A172 (cell line): ENCODE measurements at places on chromosomes 1 and 21.

DNA sequence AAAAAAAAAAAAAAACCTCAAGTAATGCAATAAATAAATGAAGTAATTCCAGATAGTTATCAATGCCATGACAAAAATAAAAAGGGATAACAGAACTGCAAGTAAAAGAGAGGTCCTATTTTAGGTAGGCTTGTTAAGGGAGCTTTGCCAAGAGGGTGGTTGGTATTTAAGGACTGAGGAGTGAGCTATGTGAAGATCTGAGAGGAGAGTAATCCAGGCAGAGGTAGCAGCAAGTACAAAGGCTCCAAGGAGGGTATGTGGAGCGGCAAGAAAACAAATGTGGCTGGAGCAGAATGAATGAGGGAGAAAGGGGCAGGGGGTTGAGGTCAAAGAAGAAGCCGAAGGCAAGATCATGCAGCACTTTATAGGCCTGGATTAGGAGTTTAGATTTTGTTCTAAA, 59.9 kb upstream of the CDC42BPA start:
- DNase-seq, result no peak

DNA sequence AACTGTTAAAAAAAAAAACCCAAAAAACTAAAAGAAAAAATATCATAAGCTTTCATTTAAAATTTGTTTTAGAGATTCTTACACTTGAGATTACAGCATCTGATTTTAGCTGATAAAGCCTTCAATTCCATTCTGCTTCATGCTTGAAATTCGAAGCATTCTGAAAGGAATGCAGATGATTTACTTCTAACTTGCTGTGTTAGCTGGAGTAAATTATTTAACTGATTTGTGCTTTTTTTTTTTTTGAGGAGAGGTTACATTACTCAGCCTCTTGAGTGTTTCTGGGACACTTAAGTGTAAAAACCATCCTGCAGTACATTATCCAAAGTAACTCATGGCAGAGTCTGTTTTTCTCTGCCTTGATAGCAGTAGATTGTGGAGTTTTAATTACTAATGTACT, 4.5 kb upstream of the TRIM67 start:
- DNase-seq, result no peak

GRCh38 chr1:27615346-27616192, 11.6 kb upstream of the AHDC1 start:
- no peak for DNase-seq

- DNase-seq, result no peak
These were observed 250.3 kb downstream of the TOMM20 start for GRCh38 chr1:234878288-234878687.

- DNase-seq, result peak; percentile 47
These were observed 8.0 kb upstream of the MAN1C1 start for GRCh38 chr1:25608488-25609178.

DNA sequence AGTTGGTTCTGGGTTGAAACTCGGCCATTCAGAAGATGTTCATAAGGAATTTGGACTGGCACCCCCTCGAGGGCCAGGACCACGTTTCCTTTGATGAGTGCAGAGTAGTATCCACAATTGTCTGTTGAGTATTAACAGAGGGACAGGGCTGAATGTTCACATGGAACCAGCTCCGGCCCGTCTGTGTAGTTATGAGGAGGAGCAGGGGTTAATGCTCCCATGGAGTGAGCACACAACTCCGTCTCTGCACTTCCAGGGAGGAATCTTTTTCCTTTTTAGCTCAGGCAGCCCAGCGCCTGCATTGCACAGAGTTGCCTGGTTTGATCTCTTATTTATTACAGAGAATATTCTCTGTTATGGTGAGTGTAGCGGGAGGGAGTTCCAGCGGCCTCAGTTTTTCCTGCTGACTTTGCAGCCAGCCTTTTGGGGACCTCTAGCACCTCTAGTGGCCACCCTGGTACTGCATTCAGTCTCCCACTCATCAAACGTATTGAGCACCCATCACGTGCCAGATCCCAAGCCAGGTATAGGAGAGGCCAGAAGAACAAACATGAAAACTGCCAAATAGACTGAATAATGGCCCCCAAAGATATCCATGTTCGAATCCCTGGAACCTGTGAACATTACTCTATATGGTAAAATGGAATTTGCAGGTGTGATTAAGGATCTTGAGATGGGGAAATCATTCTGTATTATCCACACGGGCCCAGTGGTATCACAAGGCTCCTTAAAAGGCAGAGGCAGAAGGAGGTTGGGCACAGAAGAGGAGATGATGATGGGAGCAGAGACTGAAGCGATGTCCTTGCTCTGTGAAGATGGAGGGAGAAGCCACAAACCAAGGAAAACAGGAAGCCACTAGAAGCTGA, 167.7 kb upstream of the CSF3R start:
- peak; percentile 32 for DNase-seq

GRCh38 chr1:234477386-234478151, 1.4 kb downstream of the TARBP1 start:
- DNase-seq, result no peak

DNA sequence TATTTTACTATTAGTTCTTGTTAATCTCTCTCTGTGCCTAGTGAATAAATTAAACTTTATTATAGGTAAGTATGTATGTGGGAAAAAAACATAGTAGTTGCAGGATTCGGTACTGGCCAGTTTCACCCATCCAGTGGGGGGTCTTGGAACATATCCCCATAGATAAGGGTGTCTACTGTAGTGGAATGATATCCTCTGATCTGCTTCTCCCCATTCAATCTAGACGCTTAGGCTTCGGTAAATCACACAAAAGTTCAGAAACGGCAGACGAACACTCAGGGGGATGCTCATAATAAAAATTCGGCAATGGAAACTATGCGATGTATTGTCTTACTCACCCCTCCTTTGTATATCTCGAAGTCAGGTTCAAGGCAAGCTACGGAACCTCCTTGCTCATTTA, 232.9 kb upstream of the COA6 start:
- no peak for DNase-seq

GRCh38 chr1:111030590-111030989, 66.9 kb upstream of the LRIF1 start:
- peak; percentile 49 for DNase-seq

DNA sequence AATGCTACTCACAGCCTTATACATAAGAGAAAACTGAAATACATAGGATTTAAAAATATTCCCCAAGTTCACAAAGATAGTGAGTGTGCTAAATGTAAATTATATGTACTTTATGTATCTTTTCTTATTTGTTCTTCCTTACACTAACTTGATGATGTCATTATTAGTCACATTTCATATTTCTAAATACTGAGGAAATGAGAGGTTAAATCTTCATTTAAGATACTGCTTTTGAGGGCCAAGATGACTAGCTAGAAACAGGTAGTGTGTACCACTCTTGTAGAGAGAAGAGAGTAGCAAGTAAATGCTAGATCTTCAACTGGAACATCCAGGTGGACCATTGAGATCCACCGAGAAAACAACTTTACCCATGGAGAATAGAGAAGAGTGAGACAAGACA, 29.8 kb downstream of the PYHIN1 start:
- no peak for DNase-seq

DNA sequence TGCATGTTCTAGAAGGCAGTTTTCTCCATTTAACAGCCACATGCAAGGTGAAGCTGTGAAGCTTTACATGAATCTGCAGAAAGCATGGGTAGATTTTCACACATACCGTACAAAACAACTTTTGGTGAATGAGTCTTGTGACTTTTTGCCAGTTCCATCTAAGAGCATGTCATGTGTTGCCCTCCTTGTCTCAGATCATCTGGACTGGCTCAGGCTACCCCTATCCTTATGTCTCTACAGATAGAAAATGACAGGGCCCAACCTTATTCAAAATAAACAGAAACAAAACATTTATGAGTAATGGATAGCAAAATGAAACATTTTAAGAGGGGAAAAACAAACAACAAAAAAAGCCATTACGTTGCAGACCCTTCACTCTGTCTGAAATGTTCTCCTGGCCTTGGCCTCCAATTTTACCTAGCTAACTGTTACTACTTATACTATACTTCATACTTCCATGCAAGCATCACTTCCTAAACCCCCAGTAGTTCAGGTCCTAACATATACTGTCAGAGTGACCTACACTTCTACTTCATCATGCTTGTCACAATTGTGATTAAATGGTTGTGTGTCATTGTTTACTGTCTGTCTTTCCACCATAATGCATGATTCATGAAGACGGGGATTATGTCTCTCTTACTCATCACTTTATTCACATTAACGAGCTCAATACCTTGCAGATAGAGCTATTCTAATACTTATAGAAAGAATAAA, 39.0 kb downstream of the LRRC8C start:
- DNase-seq, result peak; percentile 37

DNA sequence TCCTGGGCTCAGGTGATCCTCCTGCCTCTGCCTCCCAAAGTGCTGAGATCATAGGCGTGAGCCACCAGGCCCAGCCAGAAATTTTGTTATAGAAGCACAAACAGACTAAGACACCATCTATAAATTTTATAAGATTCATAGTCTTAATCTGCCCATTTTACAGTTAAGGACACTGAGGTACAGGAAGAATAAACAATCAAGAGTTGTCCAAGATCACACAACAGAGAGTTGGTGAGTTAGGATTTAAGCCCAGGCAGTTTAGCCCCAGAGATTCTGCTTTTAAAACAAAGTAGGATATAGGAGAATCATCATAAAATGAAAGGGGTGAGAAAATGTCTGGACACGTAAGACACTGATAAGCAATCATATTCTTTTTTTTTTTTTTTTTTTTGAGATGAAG, 6.8 kb downstream of the TEX46 start:
- DNase-seq, result no peak

- DNase-seq, result no peak
These were observed 26.8 kb upstream of the RASAL2 start for GRCh38 chr1:178066908-178067614.

DNA sequence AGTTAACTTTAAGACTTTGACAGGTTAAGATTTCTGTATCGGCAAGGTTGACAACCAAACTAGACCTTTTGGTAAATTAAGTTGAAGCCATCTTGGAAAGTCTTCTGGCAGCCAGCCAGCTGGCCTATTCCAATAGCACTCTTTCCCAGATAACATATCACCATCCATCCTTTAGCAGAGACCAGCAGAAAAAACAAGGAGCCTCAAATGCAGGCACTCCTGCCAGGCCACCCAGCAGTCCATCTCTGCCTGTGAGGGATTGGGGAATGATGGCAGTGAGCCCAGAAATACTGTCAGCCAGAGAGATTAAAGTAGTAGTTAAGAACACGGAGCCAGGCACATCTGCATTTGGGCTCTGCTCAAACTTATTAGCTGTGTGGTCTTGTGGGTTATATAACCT, 19.4 kb downstream of the ZBTB40 start:
- DNase-seq, result no peak

- DNase-seq, result no peak
These were observed 39.7 kb upstream of the GJB5 start for GRCh38 chr1:34715139-34715538.

DNA sequence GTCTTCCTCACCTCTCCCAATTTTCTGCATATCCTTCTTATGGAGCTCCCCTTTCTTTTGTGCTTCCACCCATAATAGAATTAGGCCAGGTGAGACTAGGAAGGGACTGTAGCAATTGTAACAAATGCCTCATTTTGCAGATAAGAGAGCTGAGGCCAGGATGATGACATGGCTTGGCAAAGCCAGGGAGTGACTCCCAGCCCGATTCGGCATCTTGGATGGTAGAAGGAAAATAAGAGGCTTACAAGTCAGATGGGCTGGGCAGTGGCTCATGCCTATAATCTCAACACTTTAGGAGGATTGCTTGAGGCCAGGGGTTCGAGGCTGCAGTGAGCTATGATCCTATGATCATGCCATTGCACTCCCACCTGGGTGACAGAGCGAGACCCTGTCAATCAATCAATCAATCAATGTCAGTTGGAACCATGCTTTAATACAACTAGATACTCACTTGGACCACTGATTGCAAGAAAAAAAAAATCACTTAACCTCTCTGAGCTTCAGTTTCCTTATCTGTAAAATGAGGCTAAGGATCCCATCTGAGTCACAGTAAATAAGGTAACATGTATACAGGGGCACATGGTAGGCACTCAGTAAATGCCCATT, 51.6 kb downstream of the PLEKHA6 start:
- no peak for DNase-seq

DNA sequence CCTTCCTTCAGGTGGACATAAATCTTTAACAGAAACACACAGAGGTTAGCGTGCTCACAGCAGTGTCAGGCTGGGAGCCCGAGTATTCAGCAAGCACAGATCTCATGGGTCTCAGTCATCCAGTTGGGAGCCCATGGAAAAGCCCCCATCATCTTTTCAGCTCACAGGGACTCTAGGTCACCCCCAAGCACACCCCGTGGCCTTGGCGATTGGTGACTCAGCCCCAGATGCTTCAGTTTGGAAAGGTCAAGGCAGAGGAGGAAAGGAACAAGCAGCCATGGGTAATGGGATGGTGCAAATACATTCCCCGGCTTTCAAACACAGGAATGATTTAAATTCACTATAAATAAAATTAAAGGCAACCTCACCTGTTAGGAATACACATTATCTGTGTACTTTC, 88.9 kb downstream of the PGBD5 start:
- DNase-seq, result no peak

- no peak for DNase-seq
These were observed 181.8 kb upstream of the FMN2 start for GRCh38 chr1:239909898-239910297.

DNA sequence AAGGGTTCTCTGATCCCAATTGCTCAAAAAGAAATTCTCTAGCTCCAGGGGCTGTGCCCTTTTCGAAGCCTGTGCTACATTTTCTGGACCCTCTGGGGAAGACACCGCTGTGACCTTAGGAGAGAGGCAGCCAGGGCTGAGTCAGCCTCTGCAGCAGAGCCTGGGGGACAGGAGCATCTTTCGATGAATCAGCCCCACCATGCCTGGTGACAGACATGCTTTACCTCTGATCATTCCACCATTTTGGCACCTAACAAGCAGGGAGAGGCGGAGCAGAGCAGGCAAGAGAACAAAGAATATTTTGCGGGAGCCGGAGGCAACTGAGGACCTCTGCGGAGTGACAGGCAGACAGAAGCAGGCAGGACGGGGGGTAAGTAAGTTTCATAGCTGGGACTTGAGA, 84.9 kb downstream of the VWA5B1 start:
- DNase-seq, result peak; percentile 59

- DNase-seq, result peak; percentile 21
These were observed 189.0 kb downstream of the CENPF start for GRCh38 chr1:214791961-214792360.
